ENCODE measurements at places on chromosomes 7 and 10.
A peak's percentile ranks its signal among the peaks of the same experiment; 100 is the strongest.

- no peak for DNase-seq
Measured at GRCh38 chr10:29861811-29862505, 197.4 kb downstream of the JCAD start.

GRCh38 chr7:124996778-124997177, 67.2 kb upstream of the POT1 start:
- DNase-seq, result peak; percentile 6

DNA sequence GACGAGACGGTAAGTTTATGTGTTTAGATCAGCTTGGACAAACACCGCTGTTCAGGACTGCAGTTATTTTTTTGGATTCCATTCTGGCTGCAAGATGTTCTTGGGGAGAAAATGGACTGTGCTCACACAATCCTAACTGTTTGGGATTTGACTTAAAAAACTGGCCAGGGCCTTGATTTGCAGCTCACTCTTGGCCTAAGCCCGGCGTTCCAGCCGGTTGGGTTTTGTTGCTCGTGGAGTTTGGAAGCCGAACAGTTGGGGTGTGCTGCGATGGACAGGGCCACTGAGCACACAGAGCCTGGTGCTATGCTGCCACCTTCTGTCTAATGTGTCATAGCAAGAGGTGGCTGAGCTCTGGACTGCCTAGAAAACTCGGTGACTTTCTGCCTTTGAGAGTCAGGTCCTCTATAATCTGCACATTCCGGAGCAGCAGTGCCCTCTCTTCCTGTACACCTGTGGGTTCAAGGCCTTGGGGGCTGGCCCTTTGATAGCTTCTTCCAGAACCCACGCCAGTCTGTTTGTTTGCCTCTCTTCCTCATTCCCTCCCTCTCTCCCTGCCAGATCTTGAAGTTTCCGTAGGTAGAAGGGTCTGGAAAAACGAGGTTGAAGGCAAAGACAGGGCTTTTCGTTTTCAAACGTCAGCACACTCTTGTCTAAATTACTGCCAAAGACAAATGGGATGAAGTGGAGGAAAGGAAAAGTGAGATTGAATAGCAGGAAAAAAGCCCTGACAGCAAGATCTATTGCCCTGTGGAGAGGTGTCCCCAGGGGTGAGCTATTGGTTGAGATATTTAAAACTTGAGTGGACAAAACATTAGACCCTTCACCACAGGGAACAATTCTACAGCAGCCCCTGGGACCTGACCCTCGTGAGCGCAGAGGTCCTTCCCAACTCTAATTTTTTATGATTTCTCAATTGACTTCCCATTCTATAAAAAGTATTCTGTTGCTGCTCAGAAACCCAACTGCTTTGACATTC, 167.5 kb upstream of the HABP2 start:
- DNase-seq, result peak; percentile 97

DNA sequence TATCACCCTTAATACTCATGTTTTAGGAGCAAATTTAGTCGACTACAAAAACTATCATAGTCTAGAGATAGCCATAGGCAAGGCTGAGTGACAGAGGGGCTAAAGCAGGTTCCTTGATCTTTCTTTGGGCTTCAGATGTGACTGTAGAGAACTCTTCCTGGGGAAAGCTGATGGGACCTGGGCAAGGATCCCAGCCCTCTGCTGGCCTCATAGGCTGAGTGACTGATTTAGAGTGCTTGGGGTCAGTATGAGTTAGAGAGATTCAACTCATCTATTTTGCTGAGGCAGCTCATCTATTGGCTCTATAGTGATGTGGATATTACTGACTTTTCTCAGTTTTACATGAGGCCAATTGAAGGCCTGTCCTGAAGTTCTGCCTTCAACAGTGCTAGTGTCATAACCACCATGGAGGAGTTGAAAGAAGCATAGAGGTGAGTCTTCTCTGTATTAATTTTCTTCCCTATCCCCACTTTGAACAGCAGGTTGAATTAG, 81.6 kb downstream of the SAMD9 start:
- DNase-seq, result no peak

- DNase-seq, result peak; percentile 91
Measured at GRCh38 chr10:71547876-71548846, 151.4 kb downstream of the CDH23 start.

DNA sequence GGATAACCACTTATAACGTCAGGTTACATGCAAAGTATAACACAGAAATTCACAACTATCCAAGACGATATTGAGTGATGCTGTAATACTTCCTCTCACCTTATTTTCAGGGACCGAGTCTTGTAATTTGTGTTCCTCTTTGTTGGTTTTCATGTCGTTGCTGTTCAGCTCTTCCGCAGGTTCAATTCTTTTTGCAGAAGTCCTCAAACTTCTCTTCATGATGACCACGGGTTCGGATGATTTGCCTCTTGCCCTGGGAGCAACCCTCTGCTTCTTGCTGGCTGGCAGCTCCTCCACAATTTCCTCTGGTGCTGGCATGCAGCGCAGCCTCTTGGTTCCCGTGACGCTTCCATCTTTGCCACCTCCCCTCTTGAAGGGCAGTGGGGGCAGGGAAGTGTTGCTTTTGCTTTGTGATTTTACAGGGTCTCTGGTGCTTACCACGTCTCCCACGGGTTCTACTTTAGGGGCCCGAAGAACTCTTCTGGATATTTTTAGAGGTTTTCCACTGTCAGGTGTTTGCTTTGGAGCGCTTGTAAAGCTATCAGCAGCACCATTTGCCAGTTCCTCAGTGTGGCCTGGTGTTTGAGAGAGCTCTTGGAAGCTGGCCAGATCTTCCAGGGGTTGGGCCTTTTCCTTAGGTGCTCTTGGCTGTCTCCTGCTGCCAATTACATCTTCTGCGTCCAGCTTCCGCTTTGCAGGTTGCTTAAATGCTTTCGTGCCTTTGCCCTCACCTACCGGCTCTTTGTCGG, 23.6 kb downstream of the MKI67 start:
- no peak for DNase-seq

DNA sequence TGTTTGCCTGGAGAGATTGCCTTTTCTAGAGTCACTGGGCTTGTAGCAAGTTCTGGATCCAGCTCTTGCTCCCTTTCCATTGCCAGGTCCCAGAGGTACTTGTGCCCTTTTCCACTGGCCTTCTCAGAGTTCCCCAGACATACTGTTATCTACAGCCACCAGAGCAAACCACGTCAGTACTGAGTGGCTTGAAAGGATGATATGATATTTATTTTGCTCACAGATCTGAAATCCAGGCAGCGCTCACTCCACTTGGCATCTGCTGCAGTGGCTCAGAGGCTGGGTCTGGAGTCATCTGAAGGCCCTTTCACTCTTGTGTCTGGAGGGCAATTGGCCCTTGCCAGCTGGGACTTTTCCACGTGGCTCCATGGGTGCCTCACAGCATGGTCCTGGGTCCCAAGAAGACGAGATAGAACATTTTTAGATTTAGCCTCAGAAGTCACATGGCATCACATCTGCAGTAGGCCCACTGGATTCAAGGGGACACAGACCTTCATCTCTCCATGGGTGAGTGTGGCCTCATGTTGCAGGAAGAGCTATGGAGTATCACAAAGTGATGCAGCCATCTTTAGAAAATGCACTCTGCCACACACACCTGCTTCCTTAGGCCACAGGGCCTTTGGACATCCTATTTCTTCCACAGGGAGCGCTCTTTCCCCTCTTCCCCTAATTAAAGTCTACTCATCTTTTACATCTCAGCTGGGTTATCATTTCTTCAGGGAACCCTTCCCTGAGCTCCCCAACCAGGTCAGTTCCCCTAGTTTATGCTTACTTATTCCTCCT, 22.9 kb upstream of the TCF7L2 start:
- DNase-seq, result no peak

DNA sequence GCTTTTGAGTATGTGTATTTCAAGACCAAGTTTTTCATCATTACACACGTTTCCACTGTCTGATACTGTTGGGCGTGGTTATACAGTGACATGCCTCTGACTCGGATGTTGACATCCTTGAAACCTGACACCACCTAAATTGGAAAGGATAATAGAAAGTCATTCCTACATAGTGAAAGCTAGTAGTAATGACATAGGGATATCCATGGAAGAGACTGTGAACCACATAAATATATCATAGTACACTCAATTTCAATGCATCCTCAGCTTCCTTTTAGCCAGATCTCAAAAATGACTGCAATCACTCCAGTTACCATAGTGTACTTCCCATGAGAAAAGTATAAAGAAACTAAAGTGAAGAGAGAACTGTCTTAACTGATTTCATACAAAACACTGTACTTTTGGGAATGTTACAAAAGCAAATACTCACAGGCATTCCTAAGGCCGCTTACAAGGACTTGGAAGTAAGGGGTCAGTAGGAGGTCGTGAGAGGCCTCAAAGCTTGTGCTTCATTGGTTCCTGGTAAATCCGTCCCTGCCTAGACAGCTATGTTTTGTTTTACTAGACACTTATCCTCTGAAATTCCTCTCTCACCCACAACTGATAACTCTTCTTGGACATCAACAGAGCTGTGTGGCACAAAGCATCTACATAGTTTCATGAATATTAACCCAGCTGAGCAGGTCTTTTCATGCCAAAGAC, 71.8 kb upstream of the VWDE start:
- no peak for DNase-seq

GRCh38 chr7:102387064-102387463, 9.1 kb upstream of the PRKRIP1 start:
- no peak for DNase-seq

- DNase-seq, result no peak
Measured at GRCh38 chr10:83108565-83109333, 1030.6 kb upstream of the GHITM start.

GRCh38 chr7:120442838-120443237, 169.9 kb downstream of the KCND2 start:
- no peak for DNase-seq

- no peak for DNase-seq
Measured at GRCh38 chr10:10865303-10865702, 152.4 kb upstream of the CELF2 start.

DNA sequence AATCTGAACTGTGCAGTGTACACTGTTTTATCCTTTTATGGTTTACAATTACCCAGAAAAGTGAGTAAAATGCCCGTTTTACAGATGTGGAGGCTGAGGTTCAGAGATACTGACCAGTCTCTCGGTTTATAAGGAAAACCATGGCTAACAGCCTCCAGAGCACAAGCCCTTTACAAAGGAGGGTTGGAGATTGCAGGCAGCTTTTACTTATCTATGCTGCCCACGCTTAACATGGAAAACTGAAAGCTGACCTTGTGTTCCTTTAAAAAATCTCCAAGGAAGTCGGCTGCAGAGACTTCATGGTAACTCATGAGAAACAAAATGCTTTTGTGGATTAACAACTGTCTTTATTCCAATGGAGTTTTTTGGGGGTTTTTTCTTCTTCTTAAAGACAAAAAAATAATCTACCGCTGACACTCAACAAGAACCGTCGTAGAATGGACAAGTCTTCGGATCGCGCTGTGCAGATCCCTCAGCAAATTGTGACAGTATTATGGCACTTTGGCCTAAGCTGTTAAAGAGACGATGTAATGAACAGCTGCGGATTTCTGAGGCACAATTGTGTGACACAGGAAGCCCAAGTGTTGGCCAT, 654 bp upstream of the SLF2 start:
- no peak for DNase-seq

- no peak for DNase-seq
Measured at GRCh38 chr7:158011941-158012340, 575.7 kb downstream of the PTPRN2 start.

DNA sequence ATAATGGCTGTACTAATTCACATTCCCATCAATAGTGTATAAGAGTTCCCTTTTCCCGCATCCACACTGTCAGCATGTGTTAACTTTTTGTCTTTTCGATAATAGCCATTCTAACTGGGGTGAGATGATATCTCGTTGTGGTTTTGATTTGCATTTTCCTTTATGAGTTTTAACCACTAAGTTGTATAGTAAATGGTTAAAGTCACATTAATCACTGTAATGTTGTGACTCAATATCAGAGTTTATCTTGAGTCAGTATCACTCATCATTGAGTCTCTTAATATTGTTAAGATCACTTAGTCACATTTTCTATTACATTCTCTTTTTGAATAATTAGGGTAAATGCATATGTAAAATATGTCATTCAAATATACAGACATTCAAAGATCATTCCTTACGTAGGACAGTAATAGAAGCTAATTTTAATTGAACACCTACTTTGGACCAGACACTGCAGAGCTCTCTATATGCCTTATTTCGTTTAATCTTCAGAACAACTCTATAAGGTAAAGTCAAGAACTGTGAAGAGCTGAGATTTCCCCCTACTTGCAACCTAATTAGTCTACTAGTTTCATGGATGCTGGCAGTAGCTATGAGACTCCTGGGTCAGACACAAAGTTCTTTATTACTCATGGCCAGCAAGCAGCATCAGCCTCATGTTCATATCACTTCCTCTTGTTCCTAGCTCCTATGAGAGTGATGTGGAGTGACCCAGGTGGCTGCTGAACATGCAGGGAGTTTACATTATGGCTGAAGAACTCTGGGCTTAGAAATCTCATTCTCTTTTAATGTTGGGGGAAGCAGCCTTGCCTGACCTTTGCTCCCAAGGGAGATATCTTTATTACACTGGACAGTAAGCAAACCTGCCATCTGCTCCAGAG, 30.5 kb downstream of the CREB5 start:
- DNase-seq, result no peak

- DNase-seq, result no peak
Measured at GRCh38 chr10:81027223-81027622, 489.5 kb downstream of the SH2D4B start.

GRCh38 chr10:20181434-20181833, 365.2 kb downstream of the PLXDC2 start:
- no peak for DNase-seq

DNA sequence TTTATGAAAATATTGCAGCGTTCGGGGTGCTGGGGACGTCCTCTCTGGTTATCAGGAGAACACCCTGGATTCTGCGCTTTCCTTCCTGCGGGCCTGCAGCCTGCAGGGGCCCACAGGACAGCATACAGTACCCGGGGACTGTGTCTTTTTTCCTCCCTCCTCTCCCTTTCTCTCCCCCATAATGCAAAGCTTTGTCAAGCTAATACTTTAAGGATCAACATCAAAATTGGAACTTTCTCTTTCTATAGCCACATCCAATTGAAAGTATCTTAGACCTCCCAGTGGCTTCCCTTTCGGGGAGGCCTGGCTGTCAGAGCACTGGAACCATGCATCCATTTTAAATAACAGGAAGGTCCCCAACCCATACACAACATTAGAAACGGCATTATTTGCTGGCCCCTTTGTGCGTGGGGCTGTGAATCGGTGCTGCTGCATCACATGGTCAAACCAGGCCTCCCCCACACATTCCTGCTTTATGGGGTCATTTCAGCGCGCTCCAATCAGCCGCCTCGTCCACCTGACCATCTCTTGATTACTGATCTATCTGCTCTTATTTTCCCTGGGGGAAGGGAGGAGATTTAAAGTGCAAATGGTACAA, 505.1 kb downstream of the DNAJB6 start:
- DNase-seq, result no peak

- DNase-seq, result peak; percentile 74
Measured at GRCh38 chr7:85750454-85750949, 563.6 kb upstream of the SEMA3D start.

- no peak for DNase-seq
Measured at GRCh38 chr7:46168671-46169383, 247.8 kb upstream of the IGFBP3 start.
